ENCODE measurements at places on chromosomes 4 and X.

DNA sequence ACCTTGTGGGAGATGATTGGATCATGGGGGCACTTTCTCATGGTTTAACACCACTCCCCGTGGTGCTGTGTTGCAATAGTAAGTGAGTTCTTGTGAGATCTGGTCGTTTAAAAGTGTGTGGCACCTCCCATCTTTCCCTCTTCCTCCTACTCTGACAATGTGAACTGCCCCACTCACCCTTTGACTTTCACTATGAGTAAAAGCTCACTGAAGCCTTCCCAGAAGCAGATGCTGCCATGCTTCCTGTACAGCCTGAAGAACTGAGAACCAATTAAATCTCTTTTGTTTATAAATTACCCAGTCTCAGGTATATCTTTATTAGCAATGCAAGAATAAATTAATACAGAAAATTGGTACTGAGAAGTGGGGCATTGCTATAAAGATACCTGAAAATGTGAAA lies 509.6 kb upstream of the CT83 start:
- DNase-seq, result no peak

- DNase-seq, result no peak
These were observed 93.3 kb downstream of the YIPF7 start for GRCh38 chr4:44558031-44558605.

DNA sequence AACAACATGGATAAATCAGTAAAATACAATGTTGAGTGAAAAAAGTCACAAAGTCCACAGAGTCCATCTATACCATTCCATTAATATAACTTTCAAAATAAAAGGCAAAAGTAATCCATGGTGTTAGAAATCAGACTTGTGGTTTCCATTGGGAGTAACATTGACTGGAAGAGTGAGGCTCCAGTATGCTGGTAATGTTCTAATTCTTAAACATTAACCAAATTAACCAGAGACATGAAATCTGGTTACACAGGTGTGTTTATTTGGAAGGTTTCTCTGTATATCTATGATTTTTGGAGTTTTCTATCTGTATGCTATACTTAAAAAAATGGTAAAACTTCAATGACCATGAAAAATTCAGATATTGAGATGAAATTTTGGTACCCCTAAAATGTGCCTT lies 42.6 kb downstream of the SULT1B1 start:
- no peak for DNase-seq

- no peak for DNase-seq
These were observed 52.5 kb upstream of the TADA2B start for GRCh38 chr4:6990661-6991060.

- DNase-seq, result peak; percentile 52
These were observed 77.9 kb downstream of the LUZP4 start for GRCh38 chrX:115367455-115367854.

GRCh38 chr4:134393592-134393991 lies 192.0 kb upstream of the PABPC4L start:
- DNase-seq, result no peak

- no peak for DNase-seq
These were observed 3.8 kb downstream of the RAPGEF2 start for GRCh38 chr4:159106636-159107035.

GRCh38 chr4:184313058-184313581 lies 95.4 kb upstream of the ENPP6 start:
- DNase-seq, result no peak

DNA sequence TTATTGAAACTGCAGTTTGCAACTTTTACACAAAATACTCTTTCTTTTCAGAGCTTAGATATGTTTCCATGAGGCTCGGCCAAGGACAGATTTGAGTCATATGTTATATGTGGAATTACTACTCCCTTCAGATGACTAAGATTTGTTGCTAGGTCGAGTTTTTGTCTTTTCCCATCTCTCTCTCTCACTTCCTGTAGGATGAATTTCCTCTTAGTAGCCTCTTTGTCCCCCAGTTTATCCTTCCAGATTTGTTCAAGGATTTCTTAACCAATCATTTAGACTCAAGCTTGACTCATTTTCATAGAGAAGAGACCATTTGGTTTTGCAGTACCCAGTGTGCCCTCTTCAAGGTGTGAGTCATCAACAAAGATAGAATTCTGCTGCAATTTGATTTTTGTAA lies 209.2 kb downstream of the GLUD2 start:
- DNase-seq, result peak; percentile 41

DNA sequence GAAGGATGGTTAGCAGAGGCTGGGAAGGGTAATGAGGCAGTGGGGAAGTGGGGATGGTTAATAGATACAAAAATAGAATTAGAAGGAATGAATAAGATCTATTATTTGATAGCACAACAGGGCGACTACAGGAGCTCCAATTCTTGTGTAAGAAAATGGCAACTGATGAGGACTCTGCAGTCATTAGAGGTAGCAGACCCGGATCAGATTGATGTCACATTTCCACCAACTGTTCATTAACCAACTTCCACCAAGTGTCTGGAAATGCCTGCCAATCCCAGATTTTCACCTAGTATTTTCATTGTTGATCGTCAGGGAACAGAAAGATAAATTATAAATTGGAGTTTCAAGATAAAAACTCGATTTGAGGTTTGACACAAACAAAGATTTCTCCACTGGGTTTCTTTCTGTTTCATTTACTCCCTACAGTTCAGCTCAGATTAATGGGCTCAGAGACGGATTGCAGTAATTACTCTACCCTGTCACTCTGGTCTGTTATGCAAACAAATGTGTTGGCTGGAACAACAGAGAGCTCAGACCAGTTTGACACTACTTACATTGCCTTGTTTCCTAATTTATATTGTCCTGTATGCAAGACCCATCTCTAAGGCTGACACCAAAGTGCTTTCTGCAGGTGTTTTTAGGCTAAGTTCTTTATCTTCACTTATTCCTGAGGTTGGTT lies 909.2 kb upstream of the PRKX start:
- no peak for DNase-seq

- DNase-seq, result no peak
These were observed 14.8 kb downstream of the CD38 start for GRCh38 chr4:15792974-15793373.

GRCh38 chr4:147839200-147839599 lies 107.3 kb downstream of the ARHGAP10 start:
- peak; percentile 43 for DNase-seq

DNA sequence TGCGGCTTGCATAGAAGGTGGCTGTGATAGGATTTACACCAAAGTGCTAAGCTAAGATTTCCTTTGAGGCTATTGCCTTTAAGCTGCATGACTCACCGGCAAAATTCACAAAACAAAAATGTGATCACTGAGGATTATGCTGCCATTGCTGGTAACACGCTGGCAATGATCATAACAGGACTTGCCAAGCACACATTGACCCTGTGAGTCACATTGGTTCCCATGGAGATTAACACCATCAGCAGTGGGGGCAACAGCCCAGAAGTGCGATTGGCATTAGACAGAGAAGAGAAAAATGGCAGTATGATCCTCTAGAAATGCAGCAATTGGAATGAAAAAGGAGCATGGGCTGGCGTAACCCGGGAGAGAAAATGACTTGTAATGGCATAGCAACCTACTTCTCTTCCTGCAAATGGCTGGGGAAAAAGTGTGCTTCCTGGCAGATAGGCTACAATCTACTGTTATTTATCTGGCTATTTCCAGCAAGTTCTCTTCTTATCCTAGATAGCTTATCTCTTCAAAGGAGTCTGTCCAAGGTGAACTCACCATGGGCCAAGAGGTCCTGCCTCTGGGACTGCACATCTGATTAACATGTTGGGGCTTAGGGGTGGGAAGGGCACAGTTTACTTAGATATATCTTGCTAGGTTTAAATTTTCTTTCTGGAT lies 314.2 kb upstream of the IGFBP7 start:
- DNase-seq, result peak; percentile 73

DNA sequence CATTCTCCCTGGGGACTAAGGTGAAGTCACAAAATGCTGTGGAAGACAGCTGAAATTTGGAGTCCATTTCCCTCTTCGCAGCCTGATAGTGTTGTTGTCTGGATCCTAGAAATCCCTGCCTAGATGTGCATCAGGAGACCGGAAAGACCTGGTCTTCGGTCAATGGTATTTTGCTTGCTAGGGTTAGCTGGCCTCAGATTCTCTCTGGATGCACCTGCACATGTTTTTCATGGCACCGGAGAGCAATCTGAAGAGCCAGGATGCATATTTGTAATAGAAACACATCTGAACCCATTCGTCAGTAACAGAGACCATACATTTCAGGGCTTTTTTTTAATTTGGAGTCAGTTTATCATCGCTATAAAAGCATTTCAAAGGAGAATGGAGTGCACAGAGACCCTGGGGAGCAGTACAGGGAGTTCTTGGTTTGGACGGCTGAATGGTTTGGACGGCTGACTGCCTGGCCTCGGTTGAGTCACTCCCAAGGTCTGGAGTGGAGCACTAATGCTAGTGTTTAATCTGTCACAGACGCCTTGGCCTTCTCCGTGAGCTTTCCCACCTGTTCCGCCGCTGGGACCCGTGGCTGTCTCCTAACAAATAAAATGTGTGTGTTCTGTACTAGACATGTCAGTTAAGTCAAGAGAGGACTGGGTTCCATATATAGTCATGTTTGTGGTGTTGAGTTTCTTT lies 7.5 kb upstream of the PDLIM3 start:
- DNase-seq, result no peak

DNA sequence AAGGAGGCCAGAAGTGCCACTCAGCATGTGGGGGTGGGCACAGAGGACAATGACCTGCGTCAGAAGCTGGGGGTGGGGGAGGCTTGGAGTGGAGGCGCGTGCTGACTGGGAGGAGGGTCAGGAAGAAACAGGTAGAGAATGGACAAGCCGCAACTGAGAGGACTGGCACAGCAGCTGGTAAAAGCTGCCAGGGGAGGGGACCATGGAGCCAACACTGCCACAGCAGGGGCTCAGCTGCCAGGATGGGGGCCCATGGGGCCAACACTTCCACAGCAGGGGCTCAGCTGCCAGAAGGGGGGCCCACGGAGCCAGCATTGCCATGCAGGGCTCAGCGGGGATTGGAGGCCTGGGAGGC lies 19.1 kb downstream of the RNF212 start:
- DNase-seq, result no peak

GRCh38 chrX:1493877-1494510 lies 41.3 kb upstream of the ASMTL start:
- no peak for DNase-seq

All from fibroblast of skin of right biceps (primary cell).